Astrocyte (in vitro differentiated cells and primary cell): ENCODE measurements at places on chromosomes 7 and 10. TPM values are rescaled to one million over a fixed set of nuclear protein-coding genes. Genes with fewer than 3 reads are reported as not detected.

GRCh38 chr7:100860702-100861615, 6.2 kb upstream of the TRIP6 start:
- H3K4me3 ChIP-seq, result no peak overlapping the region
- DNase-seq, result no peak
- H3K36me3 ChIP-seq, result peaks cover 5% of the 10 kb centered on the region
- H3K4me1 ChIP-seq, result peaks cover 13% of the 10 kb centered on the region
- H3K27ac ChIP-seq, result no peak overlapping the region
- H3K27me3 ChIP-seq, result no peaks in the 10 kb centered on the region

- DNase-seq, result peak; percentile 60
- no peaks in the 10 kb centered on the region for H3K27me3 ChIP-seq
- peaks cover 12% of the 10 kb centered on the region for H3K36me3 ChIP-seq
- peaks cover 61% of the 10 kb centered on the region for H3K4me1 ChIP-seq
Observed at GRCh38 chr10:110498982-110499795, 1.5 kb downstream of the DUSP5 start.

- DNase-seq, result no peak
- no peak overlapping the region for H3K27ac ChIP-seq
- H3K4me3 ChIP-seq, result no peak overlapping the region
- peaks cover 6% of the 10 kb centered on the region for H3K27me3 ChIP-seq
Observed at GRCh38 chr10:49152663-49153062, 18.8 kb upstream of the FAM170B start.

DNA sequence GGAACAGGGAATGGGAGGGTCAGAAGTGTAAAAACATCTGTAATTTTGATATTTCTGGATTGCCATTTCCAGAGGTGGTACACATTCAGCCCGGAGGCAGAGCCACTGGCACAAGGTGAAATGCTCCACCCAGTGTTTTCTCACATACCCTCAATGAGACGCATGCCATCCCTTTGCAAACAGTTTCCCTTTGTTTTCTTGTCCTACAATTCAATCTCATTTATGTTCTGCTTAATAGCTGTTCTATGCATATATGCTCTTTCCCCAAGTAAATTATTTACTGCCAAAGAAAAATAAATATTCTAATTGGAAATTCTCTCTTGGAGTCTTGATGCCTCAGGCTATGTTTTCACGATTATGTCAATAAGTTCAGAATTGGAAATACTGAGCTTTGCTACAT, 369.7 kb upstream of the AKR1E2 start:
- H3K4me3 ChIP-seq, result no peak overlapping the region
- H3K36me3 ChIP-seq, result no peaks in the 10 kb centered on the region
- H3K4me1 ChIP-seq, result no peaks in the 10 kb centered on the region

GRCh38 chr7:151381348-151382078, 28.3 kb downstream of the WDR86 start:
- no peak overlapping the region for H3K4me3 ChIP-seq
- no peaks in the 10 kb centered on the region for H3K36me3 ChIP-seq
- H3K4me1 ChIP-seq, result peaks cover 3% of the 10 kb centered on the region
- no peak for DNase-seq
- H3K27me3 ChIP-seq, result peaks cover 34% of the 10 kb centered on the region

GRCh38 chr7:87100326-87100725, 40.9 kb upstream of the ELAPOR2 start:
- no peak overlapping the region for H3K27ac ChIP-seq
- no peaks in the 10 kb centered on the region for H3K36me3 ChIP-seq
- H3K27me3 ChIP-seq, result no peaks in the 10 kb centered on the region
- no peak for DNase-seq
- H3K4me3 ChIP-seq, result no peak overlapping the region
- no peaks in the 10 kb centered on the region for H3K4me1 ChIP-seq

SAMD9 gene
- 64.4 and 77.1 TPM in 2 replicates for total RNA-seq

GNAT3 gene
- not detected in 2 replicates for total RNA-seq
